Ascending aorta (tissue), 2 donors: ENCODE measurements at places on chromosomes 7 and 10. TPM values are rescaled to one million over a fixed set of nuclear protein-coding genes. Genes with fewer than 3 reads are reported as not detected.

TTYH3 gene
- total RNA-seq, result 70.5 TPM

AGR2 gene
- total RNA-seq, result not detected

SPDYE5 gene
- total RNA-seq, result not detected

AUTS2 gene
- total RNA-seq, result 90.4 TPM

LLCFC1 gene
- not detected for total RNA-seq

TRPV6 gene
- not detected for total RNA-seq
